ENCODE measurements at places on chromosomes 5 and 9. TPM values are rescaled to one million over a fixed set of nuclear protein-coding genes. Genes with fewer than 3 reads are reported as not detected.

Gene SPATA6L
- total RNA-seq = 1.2 TPM

DNA sequence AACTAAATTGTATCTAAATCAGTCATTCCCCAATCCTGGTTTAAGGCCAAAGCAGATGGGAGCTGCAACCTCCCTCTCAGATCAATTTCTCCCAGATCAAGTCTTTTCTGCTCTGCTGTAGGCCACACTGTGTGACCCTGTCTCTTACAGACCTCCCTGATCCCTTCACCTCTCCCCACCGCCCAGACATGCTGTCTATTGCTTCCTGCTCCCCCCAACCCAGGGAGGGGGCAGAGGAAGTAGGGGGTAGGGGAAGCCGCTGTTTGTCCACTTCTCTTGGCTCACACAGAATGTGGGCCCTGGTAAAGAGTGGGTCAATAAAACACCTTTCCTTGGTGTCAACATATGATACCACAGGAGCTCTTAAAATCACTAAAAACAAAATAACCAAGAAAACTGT, 226.3 kb downstream of the ENC1 start:
- no peak for DNase-seq

Gene TEX48
- total RNA-seq = not detected

Gene KIF20A
- total RNA-seq = 23.8 TPM

- no peak for DNase-seq
Measured at GRCh38 chr5:41410737-41411136, 99.7 kb downstream of the PLCXD3 start.

Gene GCNT4
- total RNA-seq = 1.8 TPM

Gene EIF4EBP3
- total RNA-seq = 1.8 TPM

GRCh38 chr5:134997015-134997414, 29.3 kb downstream of the CATSPER3 start:
- DNase-seq = no peak

GRCh38 chr5:38426986-38427950, 129.2 kb downstream of the LIFR start:
- no peak for DNase-seq

DNA sequence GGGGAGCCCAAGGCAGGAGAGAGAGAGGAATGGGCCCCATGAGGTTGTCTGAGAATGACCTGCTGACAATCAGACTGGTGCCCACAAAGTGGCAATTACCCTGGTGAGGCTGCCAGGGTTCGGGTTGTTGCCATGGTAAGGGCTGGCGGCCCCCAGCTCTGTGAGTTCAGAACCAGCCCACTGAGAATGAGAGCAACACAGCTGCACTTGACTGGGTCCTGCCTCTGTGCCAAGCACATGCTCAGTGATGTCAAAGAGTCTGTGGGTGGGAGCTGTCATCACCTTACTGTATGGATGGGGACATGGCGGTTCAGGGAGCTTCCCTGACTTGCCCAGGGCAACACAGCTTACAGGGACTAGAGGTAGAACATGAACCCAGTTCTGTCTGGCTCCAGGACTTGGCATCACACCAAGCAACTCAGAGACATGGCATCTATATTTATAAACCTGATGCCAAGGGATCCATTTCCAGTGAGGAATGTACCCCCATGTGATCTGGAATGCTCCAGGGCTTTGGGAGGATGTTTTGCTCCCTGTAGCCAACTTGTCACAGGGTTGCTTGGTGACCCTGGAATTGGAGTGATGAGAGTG, 38.2 kb upstream of the TEX48 start:
- peak; percentile 19 for DNase-seq

GRCh38 chr9:36320466-36320865, 62.2 kb upstream of the GNE start:
- DNase-seq = no peak

Gene GDA
- total RNA-seq = under 0.01 TPM

Gene PCDHGC5
- total RNA-seq = 2.6 TPM

Gene PCSK1
- not detected for total RNA-seq

DNA sequence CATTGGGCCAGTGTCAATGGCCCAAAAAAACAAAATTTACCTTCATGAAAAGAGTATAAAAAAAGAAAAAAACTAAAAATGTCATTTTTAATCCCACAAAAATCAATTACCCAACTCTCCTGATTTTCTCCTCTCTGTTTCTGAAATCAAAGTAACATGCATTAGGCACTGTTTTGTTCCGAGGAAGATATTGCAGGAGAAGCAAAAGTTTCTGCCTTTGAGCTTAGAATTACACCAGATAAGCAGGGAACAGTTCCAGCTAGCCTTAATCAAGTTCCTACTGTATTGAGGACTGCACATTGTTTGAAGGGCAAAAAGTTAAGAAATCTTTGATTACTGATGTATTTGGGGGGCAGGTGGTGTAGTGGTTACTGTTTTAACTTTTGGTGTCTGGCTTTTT, 1.1 kb upstream of the PRKAA1 start:
- no peak for DNase-seq

DNA sequence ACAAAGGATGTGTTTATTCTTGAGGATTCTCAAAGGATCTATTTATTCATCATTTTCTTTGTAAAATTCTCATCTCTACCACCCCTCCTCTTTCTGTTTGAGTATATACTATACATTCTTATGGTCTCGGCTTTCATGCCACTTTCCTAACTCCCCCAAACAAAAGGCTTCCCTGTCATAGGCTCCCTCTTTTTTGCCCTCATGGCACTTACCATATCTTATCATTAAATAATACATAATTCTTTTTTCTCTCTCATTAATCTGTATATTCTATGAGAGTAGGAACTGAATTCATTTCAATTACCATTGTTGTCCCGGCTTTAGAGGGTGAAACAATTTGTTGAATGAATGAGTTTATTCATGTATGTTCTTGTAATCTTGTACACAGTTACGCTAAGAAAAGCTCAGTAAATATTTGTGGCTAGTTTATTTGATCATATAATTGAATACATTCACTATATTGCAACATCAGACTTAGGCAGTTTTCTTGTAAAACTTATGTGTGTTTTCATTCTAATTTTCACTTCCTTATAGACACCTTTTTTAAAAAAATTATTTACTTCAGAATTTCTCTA, 254.6 kb downstream of the EDIL3 start:
- DNase-seq = no peak

Gene FOXD4L5
- total RNA-seq = under 0.01 TPM

Gene FOXI1
- not detected for total RNA-seq

DNA sequence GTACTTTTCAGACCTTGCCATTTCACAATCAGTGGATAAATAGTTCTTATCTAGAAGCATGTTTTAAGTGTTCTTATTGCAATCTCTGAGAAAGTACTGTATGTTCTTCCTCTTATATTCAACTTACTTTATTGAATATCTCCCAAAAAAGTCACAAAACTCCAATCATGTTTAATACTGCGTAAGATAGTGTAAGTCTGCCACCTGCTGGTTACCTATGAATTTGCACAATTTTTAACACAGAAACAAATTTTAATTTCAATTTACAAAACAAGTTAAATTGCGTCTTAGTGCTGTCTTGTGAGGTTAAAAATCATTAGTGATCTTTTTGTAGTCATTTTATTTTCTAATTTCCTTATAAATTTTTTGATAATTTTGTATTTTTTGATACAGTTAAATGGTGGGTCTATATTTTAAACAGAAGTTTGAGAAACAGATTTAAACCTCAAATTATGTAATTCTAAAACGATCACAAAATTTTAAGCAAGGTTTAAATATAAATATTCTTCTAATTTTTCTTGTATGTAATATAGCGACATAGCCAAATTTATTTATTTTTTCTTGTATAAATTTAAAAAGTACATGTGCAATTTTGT, 115.8 kb downstream of the EMB start:
- peak; percentile 43 for DNase-seq

Gene SPATA31A3
- not detected for total RNA-seq

Gene PTGS1
- 13.4 TPM for total RNA-seq

GRCh38 chr5:142748568-142749249, 21.5 kb upstream of the ARHGAP26 start:
- no peak for DNase-seq

Gene SMIM32
- not detected for total RNA-seq

DNA sequence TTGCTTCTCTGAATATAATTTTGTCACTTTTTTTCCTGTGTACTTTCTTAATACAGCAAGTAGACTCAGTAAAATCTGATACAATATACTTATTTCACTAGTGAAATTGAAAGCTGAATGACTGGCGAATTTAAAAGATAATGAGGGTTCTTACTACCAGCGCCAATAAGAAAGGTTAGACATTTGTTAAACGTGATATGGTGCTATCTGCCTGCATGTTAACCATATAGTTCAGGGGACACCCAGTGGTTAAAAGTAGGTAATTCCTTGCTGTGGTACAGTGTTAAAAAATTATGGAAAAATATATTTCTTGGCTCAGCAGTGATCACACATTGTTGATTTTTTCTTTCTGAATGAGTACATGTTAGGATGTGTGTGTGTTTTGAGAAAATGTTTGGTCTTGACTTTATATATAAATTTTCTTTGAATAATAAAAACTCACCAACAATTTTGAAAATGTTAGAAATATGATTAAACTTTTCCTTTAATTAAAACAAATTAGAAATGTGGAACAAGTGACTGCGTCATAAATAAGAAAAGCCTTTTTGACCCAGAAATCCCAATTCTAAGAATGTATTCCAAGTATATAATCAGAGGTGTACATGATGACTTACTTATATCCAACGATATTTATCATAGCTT, 25.8 kb downstream of the CAST start:
- peak; percentile 67 for DNase-seq

DNA sequence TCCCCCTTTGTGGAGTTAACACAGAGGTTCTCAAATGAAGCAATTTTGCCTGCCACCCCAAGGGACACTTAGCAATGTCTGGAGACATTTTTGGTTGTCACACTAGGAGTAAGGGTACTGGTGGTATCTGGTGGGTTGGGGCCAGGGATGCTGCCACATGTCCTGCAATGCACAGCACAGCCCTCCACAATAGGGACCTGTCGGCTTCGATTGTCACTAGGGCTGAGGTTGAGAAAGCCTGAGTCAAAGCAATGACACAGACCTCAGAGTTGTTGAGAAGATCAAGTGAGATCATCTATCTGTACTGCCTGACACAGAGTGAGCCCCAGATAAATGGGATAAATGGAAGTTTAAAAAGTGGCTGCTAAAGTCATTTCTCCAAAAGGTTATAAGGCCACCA, 249.2 kb upstream of the KLF4 start:
- peak; percentile 45 for DNase-seq

GRCh38 chr5:158080112-158080511, 221.2 kb upstream of the CLINT1 start:
- DNase-seq = no peak

GRCh38 chr5:38831117-38831516, 14.7 kb upstream of the OSMR start:
- DNase-seq = no peak

- DNase-seq = peak; percentile 34
Measured at GRCh38 chr5:120463006-120463680, 957 bp upstream of the PRR16 start.

DNA sequence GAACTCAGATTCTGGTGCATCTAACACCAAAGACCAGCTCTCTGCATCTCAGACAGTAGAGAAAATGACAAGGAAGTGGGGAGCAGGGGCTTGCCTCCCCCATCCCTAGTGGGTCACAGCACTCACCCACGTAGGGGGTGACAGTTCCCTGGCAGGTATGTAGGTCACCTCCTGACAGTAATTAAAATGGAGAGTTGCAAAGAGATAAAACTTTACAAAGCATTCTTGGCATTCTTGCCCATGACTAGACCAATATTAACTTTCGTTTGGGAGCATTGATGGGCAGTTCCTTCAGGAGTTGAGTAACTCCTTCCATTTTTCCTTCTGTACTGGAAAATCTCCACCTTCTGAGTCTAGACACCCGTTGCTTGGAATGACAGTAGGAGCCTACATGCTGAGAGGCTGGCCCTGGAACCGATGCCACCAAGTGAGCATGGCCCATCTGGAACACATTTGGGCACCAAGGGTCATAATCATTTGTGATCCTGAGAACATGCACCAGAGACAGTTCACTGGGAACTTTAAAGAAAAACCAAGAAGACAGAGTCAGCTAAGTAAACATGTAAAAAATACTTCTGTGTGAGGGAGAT, 81.5 kb upstream of the MSX2 start:
- no peak for DNase-seq

DNA sequence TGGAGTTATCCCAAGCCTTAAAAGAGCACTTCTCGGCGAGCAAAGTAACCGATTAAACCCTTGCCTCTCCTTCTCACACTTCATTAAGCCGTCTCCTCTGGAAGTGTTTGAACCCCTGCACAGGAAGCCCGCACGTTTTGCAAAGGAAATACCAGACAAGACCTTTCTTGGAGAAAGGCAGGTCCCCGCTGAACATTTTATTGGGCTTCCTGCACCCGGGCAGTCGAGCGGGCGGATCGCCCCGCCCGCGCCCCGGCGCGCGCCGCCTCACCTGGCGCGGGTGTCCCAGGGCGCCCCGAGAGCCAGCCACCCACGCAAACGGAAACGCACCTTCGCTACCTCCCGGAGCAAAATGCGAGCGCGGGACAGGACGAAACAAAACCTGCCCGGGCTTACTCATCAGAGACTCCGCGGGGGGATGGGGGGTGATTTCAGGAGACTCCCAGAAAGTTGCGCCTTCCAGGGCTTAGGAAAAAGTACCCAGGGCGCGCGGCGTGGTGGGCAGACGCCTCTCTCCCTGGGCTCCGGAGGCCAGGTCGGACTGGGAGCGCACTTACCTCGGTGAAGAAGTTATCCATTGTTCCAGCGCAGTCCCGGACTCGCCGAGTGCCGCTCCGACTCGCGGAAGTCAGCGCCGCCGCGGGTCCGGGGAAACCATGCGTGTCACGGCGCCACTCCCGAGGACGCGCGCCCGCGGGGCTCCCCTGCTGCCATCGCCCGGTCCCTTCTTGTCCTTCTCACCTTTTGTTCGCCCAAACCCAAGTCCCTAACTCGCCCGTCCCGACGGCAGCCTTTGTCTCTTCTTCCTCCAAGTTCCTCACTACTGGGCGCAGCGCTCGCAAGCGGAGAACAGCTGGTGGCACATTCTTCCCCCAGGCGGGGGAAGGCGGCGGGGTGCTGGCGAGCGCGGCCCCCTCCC, 598 bp downstream of the MYO10 start:
- DNase-seq = peak; percentile 39

- no peak for DNase-seq
Measured at GRCh38 chr5:140828362-140828737, 590 bp downstream of the PCDHA6 start.

DNA sequence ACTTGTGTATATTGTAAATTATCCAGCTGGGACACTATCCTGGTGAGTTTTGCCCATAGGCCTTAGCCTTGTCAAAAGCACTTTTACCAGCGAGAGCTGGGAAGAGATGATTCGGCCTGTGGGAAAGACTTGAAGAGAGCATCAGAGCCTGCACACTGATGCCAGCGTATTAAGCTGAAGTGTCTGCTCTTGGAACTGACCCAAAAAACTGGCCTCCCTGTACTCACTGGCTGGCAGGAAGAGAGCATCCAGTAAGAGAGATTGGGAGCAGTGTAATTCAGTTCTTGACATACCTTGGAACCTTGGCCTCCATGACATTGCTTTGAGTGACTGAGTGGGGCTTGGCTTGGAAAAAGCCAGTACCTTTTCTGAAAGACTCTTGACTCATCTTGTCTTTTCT, 73.7 kb downstream of the ZNF462 start:
- DNase-seq = no peak

Data from fibroblast of lung (primary cell).